ENCODE measurements at places on chromosomes 12 and 14.

GRCh38 chr14:54637270-54638134 lies 70.6 kb downstream of the SAMD4A start:
- DNase-seq: no peak

- DNase-seq: no peak
Observed at GRCh38 chr14:45112896-45113781, 21.1 kb downstream of the FKBP3 start.

DNA sequence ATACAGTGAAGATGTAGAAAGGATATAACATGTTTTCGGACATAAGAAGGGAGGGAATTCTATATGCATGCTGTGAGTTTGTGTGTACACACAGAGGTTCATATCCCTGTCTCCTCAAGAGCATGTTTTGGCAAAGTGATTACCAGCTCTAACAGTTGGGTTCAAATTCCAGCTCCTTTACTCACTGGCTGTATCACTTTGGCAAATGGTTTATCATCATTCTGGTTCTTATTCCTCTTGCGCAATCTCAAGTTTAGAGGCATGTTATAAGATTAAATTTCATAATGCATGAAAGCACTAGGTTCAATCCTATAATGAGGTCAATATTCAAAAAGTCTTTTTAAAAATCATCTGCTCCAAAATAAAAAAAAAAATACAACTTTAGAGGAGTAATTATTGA lies 107.7 kb upstream of the LRFN5 start:
- no peak for DNase-seq

DNA sequence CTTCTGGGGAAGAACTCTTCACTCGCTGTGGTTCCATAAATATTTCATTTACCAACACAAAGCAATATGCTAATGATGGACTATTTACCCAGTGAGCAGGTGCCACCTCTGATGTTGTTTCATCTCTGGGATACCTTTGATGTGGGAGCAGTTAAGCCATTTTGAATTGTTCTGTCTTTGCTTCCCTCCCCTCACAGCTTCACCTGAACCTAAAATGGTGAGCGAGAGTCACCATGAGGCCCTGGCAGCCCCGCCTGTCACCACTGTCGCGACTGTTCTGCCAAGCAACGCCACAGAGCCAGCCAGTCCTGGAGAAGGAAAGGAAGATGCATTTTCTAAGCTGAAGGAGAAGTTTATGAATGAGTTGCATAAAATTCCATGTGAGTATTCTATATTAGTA lies 352.7 kb downstream of the SYT1 start:
- DNase-seq: no peak

GRCh38 chr12:91964501-91964900 lies 181.1 kb downstream of the BTG1 start:
- DNase-seq: no peak

DNA sequence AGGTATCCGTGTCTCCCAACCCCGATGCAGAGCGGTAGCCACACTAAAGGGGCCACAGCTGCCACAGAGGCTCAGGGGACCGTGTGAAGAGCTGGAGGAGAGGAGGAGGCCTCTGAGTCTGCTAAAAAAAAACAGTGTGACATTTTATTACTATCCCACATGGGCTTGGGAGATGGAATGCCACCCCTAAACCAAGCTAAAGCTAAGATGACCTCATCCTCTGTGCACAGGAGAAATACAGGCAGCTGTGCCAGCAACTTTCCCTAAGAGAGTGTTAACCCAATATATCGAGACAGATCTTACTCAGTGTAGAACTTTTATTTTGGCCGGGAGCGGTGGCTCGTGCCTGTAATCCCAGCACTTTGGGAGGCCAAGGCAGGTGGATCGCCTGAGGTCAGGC lies 18.0 kb downstream of the BCL2L14 start:
- DNase-seq: no peak

- DNase-seq: no peak
Observed at GRCh38 chr12:14723763-14724162, 27.4 kb upstream of the GUCY2C start.

DNA sequence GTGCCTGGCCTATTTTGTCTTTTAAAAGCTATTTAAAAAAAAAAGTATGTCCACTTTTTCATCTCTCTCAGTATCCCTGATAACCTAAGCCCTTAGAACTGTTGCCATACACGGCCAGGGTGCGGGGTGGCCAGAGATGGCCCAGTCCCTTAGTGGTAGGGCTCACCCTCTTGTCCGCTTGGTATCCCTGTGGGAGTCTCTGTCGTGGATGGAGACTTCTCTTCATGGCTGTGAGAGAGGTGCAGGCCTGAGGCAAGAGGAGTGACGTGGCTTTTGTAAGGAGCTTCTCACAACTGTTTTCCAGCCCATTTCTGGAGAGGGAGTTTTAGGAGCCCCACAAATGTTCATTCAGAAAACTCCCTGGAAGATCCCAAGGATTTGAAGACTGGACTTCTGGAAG lies 26.8 kb downstream of the XRCC3 start:
- no peak for DNase-seq

DNA sequence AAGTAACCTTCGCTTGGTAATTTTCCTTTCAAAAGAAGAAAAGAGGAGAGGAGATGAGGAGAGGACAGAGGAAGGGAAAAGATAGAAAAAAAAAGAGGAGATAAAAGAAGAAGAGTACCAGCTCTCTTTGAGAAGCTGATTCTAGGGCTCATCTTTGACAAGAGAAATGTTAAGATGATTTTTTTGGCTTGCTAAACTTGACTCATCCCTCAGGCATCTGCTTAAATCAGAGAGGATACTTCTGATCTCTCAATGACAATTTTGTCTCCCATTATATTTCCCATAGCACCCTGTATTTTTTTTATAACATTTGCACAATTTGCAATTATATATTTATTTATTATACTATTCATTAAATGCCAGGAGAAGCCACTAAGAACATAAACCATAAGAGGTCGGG lies 17.1 kb downstream of the SYT1 start:
- no peak for DNase-seq

DNA sequence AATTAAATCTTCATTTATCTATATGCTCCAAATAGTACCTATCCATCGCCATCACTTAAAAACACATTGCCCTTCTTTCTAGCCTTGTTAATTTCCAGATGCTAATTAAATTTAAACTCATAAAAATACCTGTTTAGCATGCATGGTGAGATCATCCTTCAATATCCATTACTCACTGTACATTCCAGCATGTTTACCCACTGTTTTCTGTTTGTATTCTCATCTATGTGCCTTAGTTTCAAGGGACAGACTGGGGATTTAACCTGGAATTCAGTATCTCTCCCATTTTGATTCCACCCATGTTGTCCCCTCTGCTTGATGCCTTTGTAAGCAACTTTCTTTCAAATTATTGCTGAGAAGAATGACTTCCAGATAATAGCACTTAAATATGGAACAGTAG lies 208.0 kb downstream of the SPTSSA start:
- DNase-seq: no peak

- DNase-seq: no peak
Observed at GRCh38 chr12:106580671-106581508, 1.9 kb upstream of the RFX4 start.

GRCh38 chr14:105151084-105151837 lies 17.3 kb downstream of the JAG2 start:
- no peak for DNase-seq

DNA sequence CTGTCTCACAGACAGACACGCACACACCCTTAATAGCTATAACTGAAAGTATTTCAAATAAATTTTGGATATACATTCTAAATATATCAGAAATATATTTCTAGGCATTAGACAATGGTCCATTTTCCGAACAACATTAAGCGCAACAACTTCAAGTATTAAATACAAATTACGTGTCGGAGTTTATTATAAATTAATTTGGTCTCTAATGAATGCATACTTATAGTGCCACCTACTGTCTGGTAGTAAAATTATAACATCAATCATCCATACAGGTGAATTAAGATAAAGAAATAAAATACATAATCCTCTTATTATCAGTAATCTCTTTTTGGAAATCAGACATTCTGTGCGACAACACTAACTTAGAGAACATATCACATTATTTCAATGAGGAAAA lies 27.2 kb upstream of the CMAS start:
- DNase-seq: no peak

- no peak for DNase-seq
Observed at GRCh38 chr12:111424793-111425251, 19.1 kb downstream of the SH2B3 start.

DNA sequence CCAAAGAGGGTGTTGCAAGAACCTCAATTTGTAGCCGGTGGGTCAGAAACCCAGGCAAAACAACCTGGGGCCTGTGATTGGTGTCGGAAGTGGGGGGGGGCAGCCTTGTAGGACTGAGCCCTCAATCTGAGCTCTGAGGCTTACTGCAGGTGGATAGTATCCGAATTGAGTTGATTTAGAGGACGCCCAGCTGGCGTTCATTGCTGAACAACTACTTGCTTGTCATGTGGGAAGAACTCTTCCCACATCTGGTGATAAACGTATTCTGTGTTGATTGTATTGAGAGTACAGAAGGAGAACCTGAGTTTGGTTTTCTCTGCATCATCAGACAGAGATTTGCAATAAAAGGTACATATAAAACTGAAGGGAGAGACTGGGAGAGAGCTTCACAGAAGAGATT lies 5.1 kb downstream of the ANO6 start:
- DNase-seq: no peak

- no peak for DNase-seq
Observed at GRCh38 chr12:19744705-19745218, 305.5 kb downstream of the AEBP2 start.

GRCh38 chr12:3178671-3179313 lies 101.6 kb downstream of the TSPAN9 start:
- DNase-seq: no peak

- DNase-seq: no peak
Observed at GRCh38 chr14:99579903-99580571, 24.0 kb downstream of the CCDC85C start.

GRCh38 chr14:34354556-34354955 lies 107.5 kb downstream of the SPTSSA start:
- DNase-seq: no peak

DNA sequence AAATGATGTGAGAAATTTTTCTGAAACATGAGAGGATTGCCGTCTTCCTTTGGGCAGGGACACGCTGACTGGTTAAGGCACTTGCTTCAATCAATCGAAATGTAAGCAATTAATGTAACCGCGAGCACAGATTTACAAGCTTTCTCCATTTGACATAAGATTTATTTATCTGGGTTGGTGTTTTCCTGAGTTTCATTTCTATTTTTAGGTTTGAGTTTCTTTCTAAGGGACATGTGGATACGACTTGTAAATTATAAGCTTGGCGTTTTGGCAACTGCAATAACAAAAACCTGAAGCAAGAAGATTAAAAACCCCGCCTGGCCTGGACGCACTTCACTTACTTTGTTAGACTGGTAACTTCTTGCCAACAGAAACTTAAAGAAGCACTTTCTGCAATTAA lies 20.3 kb upstream of the SINHCAF start:
- no peak for DNase-seq

GRCh38 chr12:86826051-86826450 lies 569.9 kb upstream of the MGAT4C start:
- no peak for DNase-seq

GRCh38 chr12:30988086-30988485 lies 61.5 kb downstream of the TSPAN11 start:
- no peak for DNase-seq

- no peak for DNase-seq
Observed at GRCh38 chr12:88628856-88629509, 48.7 kb upstream of the KITLG start.

DNA sequence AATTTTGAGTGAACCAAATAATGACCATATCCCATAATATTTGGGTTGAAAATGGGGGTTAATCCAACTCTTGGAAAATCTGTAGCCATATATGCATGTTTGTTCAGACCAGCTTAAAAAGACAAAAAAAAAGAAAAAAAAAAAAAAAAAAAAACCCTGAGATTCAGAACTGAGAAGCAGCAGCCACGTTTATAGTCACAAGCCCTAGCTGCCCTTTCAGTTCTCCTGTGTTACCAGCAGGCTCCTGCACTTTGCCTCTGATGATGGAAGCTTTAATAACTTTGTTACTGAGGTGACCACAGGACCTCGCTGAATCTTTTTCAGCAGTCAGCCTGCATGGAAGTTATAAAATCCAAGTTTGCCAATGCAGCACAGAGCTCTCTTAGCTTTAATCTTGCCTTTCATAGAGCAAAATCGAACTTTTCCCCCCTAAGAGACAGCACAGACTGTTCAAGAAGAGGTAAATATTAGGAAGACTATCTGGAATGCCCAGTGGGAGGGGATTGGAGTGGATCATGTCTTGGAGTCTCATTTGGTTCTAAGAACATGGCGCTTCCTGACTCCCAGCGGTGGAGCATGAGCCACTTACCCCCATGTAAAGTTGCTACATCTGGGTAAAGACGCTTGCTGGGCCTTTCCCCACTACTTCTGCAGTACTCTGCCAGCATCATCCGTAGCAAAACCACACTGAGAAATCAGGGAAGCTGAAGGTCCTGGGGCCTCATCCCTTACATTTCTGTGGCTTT lies 20.6 kb downstream of the GNG2 start:
- no peak for DNase-seq

DNA sequence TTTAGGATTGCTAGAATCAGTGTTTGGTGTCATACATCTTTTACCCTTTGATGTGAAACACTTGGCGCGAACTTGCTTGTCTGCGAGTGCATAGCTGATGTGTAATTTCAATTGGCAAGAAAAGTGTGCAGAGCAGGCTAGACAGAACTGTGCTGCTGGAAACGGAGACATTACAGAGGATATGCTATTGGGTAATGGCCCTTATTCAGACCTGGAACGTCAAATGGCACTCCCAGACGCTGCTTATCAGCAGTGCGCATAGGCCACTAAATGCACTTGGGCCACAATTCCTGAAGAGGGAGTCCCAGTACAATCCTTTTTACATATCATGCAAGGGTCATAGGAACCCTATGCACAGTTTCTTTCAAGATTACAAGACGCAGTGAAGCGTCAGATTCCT lies 15.7 kb upstream of the SLC10A1 start:
- DNase-seq: no peak

- no peak for DNase-seq
Observed at GRCh38 chr12:68420225-68421010, 88.3 kb upstream of the MDM1 start.

DNA sequence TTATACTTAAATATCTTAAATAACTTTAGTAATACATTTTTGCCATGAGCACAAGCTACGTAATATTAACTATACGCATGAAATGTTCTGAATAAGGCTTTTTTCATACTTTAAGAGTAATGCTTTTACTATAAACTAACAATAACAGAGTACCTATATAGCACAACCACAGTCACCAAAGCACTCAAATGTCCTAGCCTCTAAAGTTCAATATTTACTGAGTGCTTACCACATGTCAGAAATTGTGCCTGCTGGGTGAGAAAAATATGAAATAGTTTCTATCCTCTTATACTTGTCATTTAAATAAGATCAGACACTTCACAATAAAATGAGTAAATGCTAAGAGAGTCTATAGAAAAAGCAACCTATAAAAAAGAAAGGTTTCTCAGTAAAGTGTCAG lies 83.1 kb downstream of the SH2B3 start:
- no peak for DNase-seq

- peak; percentile 67 for DNase-seq
Observed at GRCh38 chr14:49497725-49498348, 88.3 kb downstream of the RPS29 start.
